Posterior cingulate gyrus (tissue), 11 donors: ENCODE measurements at places on chromosomes 7 and 10.

DNA sequence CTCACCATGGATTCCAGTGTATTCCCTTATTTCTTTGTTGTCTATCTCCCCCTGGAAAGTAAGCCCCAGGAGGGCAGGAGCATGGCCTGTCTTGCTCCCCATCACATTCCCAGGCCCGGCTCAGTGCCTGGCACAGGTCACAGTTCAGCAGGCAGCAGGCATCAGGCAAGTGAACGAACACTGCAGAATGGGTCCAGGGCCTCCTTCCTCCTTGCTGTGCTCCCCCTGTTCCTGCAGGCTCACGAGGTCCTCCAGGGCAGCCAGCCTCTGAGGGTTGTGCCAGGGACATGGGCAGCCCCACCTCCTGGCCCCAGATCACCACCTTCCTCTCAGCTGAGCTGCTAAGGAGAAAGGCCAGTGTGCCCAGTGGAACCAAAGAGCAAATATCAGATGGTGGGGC, 41.8 kb downstream of the PDLIM1 start:
- DNase-seq = no peak

DNA sequence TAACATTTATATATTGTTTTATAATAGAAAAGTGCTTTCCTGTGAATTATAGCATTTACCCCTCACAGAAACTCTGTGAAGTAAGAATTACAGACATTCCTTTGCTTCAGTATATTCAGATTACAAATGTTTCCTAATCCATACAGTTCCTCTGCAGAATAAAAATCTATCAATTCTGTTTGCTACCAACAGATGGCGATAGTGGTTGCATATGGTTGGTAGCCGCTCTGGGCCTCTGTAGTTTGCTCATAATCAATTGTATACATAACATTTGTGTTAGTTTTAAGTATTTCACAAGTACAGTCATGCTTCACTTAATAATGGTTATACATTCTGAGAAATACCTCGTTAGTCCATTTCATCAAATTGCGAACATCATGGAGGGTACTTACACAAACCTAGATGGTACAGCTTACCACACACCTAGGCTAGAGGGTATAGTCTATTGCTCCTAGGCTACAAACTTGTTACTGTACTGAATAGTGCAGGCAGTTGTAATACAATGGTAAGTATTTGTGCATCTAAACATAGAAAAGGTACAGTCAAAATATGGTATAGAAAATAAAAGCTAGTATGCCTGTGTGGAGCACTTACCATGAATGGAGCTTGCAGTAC, 94.4 kb upstream of the STEAP4 start:
- no peak for DNase-seq

GRCh38 chr7:141071855-141072547, 1.9 kb upstream of the TMEM178B start:
- DNase-seq = no peak

DNA sequence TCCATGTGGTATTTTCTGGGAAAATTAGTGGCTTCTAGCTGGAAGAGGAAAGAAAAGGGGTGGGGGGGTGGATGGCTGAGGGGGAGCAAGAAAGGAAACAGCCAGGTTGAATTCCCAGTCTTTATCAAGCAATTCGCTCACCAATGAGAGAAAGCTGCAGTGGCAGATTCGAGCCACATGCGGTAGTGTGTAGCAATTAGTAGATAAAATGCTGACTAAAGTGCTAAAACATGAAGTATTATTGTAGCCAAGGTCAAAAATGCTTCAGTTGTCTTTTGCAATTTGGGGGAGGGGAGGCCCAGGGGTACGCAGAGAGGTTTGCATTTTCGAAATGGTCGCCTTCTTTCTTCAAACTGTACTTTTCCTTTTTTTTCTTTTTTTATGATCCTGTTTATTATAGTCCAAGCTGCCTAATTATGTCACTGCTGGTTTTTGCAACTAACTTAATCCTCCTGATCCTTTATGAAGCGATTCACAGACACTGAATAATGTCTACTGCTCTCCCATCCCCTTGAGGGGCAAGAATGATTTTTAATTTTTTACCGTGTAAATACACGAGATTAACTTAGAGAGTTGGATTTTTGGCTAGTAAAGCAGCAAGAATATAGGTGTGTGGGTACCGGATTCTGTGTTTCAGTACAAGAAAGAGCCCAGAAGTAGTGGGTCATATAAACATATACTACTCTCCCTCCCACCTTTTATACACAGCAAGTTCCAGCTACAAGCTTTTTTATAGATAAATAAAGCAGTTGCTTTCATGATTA, 3.6 kb upstream of the ARID5B start:
- DNase-seq = peak; percentile 36

DNA sequence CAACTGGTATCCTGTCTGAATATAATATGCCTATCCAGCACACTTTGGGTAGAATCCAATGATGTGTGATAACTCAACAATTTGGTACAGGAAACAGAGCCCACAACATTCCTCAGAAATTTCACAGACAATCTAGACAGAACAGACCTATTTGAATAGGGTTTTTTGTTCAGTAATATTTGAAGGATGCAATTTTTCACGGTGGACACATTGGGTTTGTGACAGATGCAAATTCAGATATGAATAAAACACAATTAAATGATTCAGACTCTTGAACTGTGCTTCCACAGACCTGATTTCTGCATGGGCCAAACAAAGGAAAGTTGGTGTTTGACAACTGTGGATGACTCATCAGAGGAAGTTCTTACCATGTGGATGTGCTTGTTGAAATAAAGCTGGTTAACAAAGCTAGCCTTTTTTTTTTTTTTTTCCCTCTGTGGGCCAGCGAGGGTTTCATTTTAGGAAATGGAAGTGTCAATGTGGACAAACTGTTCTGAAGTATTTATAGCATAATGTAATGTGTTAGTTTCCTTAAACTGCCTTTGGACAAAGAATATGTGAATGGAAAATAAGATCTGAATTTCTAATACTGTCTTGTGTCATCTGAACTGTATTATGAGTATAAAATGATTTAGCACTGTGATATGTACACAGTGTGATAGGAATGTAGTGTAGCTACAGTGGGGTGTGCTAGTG, 43.2 kb upstream of the FAM133B start:
- no peak for DNase-seq

- no peak for DNase-seq
Observed at GRCh38 chr7:37945336-37945735, 24.9 kb downstream of the EPDR1 start.

DNA sequence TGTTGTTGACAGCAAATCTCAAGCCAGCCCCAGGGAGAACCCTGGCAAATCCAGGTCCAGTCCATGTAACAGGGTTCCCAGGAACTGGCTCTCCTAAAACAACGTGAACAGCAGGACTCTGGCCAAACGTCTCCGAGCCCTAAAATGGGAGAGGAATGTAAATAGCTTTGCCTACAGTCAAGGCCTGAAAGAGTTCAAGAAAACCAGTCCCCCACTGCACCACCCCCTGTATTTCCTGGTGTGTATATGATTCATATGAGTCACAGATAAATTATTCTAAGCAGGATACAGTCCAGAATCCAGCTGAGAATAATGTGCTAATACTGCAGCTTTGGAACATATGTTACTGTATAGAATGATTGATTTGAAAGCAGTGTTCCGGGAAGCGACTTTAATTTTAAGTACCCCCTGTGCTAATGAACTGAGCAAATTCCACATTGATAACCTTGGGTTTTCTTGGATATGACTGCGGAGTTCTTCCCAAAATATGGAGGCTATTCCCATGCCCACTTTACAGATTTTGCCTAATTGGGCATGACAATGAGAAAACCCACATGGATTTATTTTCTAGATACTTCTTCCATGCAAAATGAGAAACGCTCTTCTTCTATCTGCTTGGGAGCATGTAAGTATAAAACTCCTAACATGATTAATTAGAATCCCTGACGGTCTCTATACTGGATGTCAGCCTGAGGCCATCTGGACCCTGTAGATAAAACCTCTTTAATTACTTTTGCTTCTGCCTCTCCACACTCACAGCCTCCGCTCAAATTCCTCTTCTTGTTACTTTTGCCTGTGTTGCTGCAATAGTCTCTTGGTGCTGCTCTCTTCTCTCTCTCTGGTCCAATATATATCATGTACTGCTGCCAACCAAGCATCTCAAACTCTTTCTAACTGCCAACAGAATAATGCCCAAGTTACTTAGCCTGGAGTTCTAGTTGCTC, 50.2 kb downstream of the LAMB4 start:
- DNase-seq = no peak

DNA sequence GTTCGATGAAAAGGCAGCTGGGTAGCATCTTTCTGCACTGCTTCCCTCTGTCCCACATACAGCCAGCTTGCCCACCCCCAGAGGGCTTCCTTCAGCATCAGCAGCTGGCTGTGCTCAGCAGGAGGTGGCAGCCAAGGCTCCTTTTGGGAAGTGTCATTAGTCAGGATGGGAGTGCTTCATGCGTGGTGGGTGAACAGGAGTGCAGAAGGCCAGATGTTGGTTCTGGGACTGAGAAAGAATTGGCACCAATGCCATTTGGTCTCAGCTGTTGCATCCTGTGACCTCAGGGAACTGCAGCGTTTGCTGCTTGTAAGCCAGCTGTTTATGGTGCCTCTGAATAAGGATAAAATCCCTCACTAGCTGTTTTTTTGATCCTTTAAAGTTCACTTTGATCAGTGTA, 131.1 kb upstream of the SORCS3 start:
- no peak for DNase-seq

- DNase-seq = no peak
Observed at GRCh38 chr10:132408823-132409666, 12.0 kb downstream of the PWWP2B start.

- DNase-seq = no peak
Observed at GRCh38 chr7:20595971-20596370, 19.5 kb upstream of the ABCB5 start.

- DNase-seq = peak; percentile 78
Observed at GRCh38 chr7:108455998-108456677, at the start of gene NRCAM. TSS of gene NRCAM (minus strand) at chr7:108456436. CDS start at chr7:108240064, 216,372 bp downstream.

DNA sequence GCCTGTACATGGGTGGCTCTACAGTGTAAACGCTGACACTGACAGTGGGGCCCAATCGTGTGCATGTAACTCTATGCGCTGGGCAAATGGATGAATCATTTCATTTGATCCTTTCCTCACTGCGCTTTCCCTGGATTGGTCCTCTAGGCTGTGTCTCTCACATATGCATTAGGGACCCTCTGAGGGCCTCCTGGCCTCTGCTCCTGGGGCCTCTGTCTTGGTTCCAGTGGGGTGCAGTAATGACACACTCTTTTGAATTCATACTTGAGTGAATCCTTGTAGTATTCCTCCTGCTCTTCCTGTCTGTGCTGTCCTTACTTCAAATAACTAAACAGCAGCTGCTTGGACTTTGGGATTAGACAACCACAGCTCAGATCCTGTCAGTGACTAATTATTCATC, 176.5 kb upstream of the ADO start:
- no peak for DNase-seq

GRCh38 chr7:26461518-26461917, 169.9 kb downstream of the SNX10 start:
- no peak for DNase-seq

- no peak for DNase-seq
Observed at GRCh38 chr10:119860866-119861607, 11.6 kb downstream of the MCMBP start.

GRCh38 chr10:124678557-124679240, 65.5 kb downstream of the FAM53B start:
- no peak for DNase-seq

DNA sequence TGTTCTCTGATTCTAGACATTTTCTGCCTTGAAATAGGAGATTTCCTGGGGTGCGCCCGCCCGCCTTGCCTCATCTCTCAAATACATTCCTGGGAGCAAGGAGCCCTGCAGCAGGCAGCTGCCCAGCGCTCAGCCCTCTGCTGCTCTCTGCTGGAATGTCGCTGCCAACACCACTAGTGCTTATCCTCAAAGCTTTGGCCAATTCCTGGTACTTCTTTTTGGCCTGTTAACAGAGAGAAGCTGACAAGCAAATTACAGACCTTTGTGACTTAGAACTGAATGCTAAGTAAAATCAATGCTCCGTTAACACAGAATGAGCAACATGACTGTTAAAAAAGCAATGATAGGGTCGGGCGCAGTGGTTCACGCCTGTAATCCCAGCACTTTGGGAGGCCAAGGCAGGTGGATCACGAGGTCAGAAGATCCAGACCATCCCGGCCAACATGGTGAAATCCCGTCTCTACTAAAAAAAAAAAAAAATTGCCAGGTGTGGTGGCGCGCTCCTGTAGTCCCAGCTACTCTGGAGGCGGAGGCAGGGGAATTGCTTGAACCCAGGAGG, 41.9 kb upstream of the SYPL1 start:
- DNase-seq = peak; percentile 86

GRCh38 chr7:148500978-148501377, 89.6 kb upstream of the C7orf33 start:
- DNase-seq = no peak

- DNase-seq = no peak
Observed at GRCh38 chr10:61733358-61733940, 70.7 kb downstream of the CABCOCO1 start.

DNA sequence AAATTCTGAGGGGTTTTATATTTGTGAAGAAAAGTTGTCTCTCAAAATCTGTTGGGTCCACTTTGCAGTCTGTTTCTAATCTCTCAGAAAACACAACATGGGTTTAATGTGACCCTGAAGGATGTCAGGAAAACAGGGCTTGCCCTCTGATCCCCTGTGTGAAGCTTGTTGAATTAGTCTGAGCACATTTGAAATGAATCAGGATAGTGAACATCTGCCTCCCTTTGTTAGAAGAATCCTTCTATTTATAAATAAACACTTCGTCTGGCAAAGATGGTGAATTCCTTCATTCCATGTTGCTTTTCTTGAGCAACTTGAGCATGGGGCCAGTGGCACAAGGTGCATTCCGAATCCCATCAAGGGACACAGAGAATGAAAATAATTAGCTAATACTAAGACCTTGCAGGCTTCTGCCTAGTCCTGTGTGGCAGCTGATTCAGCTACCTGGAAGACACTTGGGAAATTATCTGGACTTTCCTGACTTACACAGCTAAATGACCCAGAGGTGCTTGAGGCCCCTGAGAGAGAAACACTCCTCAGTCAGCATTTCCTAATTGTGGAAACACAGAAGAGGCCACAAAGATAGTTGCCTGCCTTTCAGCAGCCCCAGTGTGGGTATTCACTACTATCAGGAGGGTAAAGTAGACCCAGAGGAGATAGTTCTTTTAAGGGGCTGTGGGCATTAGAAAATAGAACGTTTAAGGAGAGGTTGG, 305.5 kb downstream of the C7orf25 start:
- DNase-seq = no peak

- no peak for DNase-seq
Observed at GRCh38 chr7:77209479-77210139, 10.0 kb upstream of the FGL2 start.

DNA sequence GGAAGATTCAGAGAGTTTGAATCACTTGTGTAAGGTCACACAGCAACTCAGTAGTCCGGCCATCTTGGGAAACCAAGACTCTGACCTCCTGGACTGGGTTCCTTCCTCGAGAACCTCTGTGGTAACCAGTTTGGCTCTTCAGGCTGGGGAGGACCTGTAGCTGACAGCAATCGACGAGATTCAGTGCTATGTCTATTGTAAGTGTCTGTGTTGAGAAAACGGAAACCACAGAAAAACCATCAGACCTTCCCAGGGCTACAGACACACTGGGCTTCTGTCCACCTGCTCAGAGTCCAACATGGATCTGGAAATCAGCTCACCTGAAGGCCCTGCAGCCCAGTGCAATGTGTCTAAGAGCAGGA, 403.7 kb downstream of the RPS24 start:
- DNase-seq = no peak

GRCh38 chr7:97016381-97017191, 8.0 kb downstream of the DLX5 start:
- DNase-seq = no peak

- no peak for DNase-seq
Observed at GRCh38 chr10:76644476-76644875, 993.1 kb downstream of the KCNMA1 start.
